ENCODE measurements at places on chromosomes 2 and 18. TPM values are rescaled to one million over a fixed set of nuclear protein-coding genes. Genes with fewer than 3 reads are reported as not detected.

DNA sequence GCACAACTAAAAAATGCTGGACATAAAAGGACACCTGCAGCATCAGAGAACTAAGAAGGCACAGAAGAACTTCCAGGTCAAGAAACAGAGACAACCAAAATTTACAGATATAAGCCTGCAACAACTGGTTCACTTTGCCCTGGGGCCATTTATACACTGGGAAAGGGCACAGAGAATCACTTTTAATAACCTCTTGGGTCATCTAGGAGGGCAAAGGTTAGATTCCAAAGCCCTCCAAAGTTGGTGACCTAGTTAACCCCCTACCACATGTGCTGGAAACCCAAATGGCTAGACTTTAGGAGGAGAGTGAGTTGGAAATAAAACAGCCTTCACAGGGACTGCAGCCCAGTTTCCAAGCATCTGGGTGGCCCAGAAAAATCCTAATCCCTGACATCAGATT lies 3.3 kb downstream of the RNU4ATAC start:
- H3K27ac ChIP-seq = no peak overlapping the region
- peaks cover 33% of the 10 kb centered on the region for H3K36me3 ChIP-seq
- peaks cover 15% of the 10 kb centered on the region for H3K4me1 ChIP-seq
- no peaks in the 10 kb centered on the region for H3K27me3 ChIP-seq
- no peak overlapping the region for H3K4me3 ChIP-seq
- no peak for DNase-seq

Gene LPIN2
- total RNA-seq = 13.1 TPM

DNA sequence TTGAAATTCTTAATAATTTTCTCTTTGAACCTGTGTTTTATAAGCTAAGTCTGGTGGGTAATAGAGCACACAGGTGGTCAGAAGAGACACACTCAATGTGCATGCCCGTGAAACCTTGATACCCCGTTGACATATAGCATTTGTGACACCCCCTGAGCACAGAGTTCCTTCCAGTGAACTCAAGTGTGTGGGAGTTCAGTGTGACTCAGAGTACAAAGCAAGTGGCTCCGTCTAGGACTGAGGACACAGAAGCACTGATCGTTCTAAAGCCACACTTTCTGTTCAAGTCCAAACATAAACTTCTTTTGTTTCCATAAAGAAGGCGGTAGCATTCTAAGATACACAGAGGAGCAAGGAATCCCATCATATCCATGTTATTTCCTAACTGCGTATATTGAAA lies 523.6 kb downstream of the PID1 start:
- peak; percentile 40 for DNase-seq
- no peak overlapping the region for H3K4me3 ChIP-seq
- H3K4me1 ChIP-seq = peaks cover 8% of the 10 kb centered on the region
- H3K27me3 ChIP-seq = no peaks in the 10 kb centered on the region

Gene KCNJ3
- total RNA-seq = not detected

DNA sequence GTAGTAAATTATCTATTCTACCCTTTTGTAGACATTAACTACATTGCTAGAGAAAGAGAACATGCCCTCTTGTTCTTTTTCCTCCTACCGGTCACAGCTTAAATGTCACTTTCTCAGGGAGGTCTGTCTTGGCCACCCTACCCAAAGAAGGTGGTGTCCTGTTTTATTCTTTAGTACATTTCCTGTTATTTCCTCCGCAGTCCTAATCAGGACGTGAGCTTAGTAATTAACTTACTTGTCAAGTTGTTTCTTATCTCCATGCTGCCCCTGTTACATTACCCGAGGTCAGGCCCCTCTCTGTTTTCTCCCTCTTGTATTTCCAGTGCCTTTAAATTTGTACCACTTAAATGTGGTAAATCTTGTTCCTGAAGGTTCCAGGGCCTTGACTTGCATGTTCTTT lies 73.7 kb upstream of the RMDN2 start:
- H3K36me3 ChIP-seq = no peaks in the 10 kb centered on the region
- no peak overlapping the region for H3K27ac ChIP-seq

DNA sequence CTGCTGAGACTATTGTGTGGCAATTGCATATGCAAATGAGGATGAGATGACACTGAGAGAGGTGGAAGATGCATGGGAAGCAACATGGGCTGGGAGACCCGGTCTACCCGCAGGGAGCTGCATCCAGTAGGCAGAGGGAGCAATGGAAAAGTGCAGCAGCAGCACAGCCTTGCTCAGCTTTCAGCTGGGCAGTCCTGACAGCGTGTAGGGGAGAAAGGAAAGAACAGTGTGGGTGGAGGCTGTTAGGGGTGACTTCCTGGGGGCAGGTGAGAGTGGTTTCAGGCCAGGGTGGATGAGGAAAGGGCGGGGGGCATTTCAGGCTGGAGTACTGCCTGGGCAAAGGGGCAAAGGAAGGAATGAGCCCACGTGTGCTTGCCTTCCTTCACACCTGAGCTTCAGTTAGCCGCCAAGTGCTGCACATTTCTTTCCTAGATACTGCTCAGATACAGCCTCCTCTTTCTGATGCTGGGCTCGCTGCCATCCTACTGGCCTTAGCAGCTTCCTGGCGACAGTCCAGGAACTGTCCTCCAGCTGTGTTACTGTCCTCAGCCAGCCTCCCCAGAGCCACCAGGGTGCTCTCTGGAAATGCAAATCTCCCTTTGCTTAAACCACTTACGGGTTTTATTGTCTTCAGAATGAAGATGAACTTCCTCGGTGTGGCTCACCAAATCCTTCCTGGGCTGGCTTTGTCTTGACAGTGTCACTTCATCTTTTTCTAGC lies 276.3 kb downstream of the TSN start:
- H3K27ac ChIP-seq = no peak overlapping the region
- no peak overlapping the region for H3K4me3 ChIP-seq
- H3K4me1 ChIP-seq = peaks cover 10% of the 10 kb centered on the region
- no peaks in the 10 kb centered on the region for H3K27me3 ChIP-seq
- peak; percentile 33 for DNase-seq
- H3K36me3 ChIP-seq = no peaks in the 10 kb centered on the region

GRCh38 chr2:125450092-125450491 lies 1205.9 kb upstream of the GYPC start:
- H3K27me3 ChIP-seq = no peaks in the 10 kb centered on the region
- H3K27ac ChIP-seq = no peak overlapping the region
- no peaks in the 10 kb centered on the region for H3K36me3 ChIP-seq
- H3K4me1 ChIP-seq = peaks cover 7% of the 10 kb centered on the region
- no peak overlapping the region for H3K4me3 ChIP-seq
- no peak for DNase-seq

DNA sequence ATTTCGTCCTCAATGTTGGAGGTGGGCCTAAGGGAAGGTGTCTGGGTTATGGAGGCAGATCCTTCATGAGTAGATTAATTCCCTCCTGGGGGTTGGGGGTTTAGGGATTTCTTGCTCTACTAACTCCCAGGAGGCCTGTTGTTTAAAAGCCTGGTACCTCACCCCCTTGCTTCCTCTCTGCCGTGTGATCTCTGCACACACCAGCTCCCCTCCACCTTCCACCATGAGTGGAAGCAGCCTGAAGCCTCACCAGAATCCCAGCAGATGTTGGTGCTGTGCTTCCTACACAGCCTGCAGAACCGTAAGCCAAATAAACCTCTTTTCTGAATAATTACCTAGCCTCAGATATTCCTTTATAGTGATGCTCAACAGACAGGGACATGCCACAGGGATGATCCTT lies 141.5 kb downstream of the ZNF516 start:
- DNase-seq = no peak
- peaks cover 9% of the 10 kb centered on the region for H3K36me3 ChIP-seq
- no peak overlapping the region for H3K27ac ChIP-seq
- peaks cover 27% of the 10 kb centered on the region for H3K4me1 ChIP-seq

Gene CREG2
- total RNA-seq = not detected

- no peak overlapping the region for H3K27ac ChIP-seq
- no peaks in the 10 kb centered on the region for H3K36me3 ChIP-seq
- H3K4me1 ChIP-seq = no peaks in the 10 kb centered on the region
- DNase-seq = no peak
- no peaks in the 10 kb centered on the region for H3K27me3 ChIP-seq
- no peak overlapping the region for H3K4me3 ChIP-seq
These were observed 1082.9 kb upstream of the CDH2 start for GRCh38 chr18:29259838-29260237.

Gene FAM117B
- 2.4 TPM for total RNA-seq

GRCh38 chr2:120818441-120818920 lies 82.8 kb downstream of the GLI2 start:
- H3K27me3 ChIP-seq = peaks cover 12% of the 10 kb centered on the region
- DNase-seq = peak; percentile 43
- peaks cover 6% of the 10 kb centered on the region for H3K4me1 ChIP-seq

- H3K27me3 ChIP-seq = no peaks in the 10 kb centered on the region
- H3K27ac ChIP-seq = peak overlapping the region; percentile 70
- H3K4me1 ChIP-seq = peaks cover 32% of the 10 kb centered on the region
- DNase-seq = no peak
These were observed 4.7 kb downstream of the GNLY start for GRCh38 chr2:85698880-85699254.

Gene GBX2
- not detected for total RNA-seq

DNA sequence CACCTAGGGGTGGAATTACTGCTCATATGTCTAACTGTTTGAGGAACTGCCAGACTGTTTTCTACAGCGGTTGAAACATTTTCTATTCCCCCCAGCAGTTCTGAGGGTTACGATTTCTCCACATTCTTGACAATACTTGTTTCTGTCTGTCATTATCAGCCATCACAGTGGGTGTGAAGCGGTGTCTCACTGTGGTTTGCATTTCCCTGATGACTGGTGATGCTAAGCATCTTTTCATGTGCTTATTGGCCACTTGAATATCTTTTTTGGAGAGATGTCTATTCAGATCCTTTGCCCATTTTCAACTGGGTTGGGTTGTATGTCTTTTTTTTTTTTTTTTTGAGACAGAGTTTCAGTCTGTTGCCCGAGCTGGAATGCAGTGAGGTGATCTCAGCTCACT lies 63.0 kb downstream of the ADNP2 start:
- H3K4me3 ChIP-seq = no peak overlapping the region
- no peaks in the 10 kb centered on the region for H3K27me3 ChIP-seq
- H3K27ac ChIP-seq = no peak overlapping the region
- H3K4me1 ChIP-seq = peaks cover 21% of the 10 kb centered on the region
- no peak for DNase-seq
